Fibroblast of gingiva (primary cell): ENCODE measurements at places on chromosomes 1 and 21.
A peak's percentile ranks its signal among the peaks of the same experiment; 100 is the strongest.

GRCh38 chr1:246677842-246678241 is 46.4 kb upstream of the SCCPDH start:
- no peak for DNase-seq

- DNase-seq = no peak
Measured at GRCh38 chr1:223017291-223017690, 125.8 kb downstream of the TLR5 start.

GRCh38 chr1:64268653-64269557 is 65.5 kb downstream of the UBE2U start:
- DNase-seq = peak; percentile 80

GRCh38 chr1:151547119-151547899 is 7.2 kb downstream of the TUFT1 start:
- peak; percentile 85 for DNase-seq

- no peak for DNase-seq
Measured at GRCh38 chr21:17821121-17821520, 2.0 kb upstream of the C21orf91 start.

DNA sequence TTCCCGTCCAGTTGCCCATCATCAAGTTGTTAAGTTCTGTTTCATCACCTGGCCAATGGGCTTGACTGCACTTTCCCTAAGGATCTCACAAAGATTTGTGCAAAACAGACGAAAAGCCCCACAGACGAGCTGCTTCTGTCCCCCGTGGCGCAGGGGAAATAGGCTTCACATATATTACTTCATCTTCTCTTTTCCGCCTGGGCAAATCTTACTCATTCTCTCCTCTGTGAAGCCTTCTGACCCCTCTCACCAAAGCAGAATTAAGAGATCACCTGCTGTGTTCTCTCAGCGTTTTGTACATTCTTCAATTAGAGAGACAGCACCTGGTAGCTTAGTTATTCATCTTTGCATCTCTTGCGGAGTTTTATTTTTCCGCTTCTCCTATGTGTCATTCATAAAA is 129.8 kb downstream of the IGSF21 start:
- DNase-seq = no peak

DNA sequence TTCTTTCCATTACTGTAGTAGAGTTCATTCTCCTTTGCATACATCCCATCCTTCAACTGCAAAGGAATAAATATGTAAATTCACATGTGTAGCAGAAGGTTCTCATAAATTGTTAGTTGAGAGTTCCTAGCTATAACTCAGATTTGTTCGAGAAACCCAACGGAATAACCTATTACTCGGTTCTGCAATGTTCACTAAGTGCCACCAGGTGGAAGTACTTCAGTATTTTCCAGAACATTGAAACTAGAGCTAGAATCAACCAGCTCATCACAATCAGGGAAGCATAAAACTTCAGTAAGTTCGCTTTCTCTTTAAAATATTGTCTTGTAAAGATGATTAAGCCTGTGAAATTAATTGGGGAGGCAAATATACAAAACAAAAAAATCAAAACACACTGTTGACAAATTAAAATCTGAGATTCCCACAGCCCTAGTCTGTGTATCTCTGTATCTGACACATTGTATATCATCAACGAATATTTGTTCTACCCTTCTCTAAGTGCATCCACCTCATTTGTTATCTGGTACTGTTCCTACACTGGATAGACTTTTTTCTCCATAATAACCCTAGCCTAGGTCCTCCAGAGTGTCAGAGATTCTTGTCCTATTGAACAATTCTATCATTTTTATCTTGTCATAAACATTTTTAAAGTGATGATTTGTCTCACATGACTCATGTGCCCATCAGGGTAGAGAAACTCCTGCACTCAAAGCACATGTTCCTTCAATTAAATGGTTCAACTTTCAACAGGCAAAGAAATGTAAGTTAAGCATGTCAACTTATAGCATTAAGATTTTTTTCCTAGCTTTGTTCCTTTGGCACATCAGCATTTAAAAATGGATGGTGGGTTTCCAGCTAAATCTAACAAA is 31.9 kb downstream of the MROH9 start:
- DNase-seq = peak; percentile 56

GRCh38 chr1:155499953-155500639 is 62.5 kb downstream of the ASH1L start:
- DNase-seq = no peak

DNA sequence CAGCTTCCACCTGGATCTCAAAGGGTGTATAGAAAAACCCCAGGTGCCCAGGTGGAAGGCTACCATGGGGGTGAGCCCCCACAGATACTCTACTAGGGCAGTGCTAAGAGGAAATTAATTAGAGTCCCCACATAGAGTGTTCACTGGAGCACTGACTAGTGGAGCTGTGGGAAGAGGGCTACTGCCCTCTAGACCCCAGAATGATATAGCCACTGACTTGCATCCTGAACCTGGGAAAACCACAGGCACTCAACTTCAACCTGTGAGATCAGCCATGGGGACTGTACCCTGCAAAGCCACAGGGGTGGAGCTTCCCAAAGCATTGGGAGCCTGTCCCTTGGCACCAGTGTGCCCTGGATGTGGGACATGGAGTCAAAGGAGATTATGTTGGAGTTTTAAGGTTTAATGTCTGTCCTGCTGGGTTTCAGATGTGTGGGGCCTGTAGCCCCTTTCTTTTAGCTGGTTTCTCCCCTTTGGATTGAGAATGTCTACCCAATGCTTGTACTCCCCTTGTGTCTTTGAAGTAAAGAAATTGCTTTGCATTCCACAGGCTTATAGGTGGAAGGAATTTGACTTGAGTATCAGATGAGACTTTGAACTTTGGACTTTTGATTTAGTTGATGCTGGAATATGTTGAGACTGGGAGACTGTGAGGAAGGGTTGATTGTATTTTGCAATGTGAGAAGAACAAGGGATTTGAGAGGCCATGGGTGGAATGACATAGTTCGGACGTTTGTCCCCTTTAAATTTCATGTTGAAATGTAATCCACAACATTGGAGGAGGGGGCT is 31.8 kb upstream of the CDC14A start:
- DNase-seq = no peak

DNA sequence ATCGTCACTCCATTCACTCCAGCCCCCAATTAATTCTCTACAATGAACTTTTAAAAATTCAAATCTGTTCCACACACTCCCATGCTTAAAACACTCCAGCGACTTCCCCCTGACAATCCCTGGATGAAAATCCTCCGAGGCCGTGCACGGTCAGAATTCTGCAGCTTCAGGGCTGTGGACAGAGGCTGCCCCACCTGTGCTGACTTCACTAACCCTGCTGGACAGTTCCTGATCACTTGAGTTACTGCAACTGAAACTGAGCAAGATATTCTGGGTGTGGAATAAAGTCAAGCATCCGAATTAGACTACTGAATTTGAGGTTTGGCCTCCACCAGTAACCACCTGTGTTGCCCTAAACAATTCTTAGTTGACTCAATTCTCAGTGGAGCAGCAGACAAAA is 1.0 kb upstream of the JAK1 start:
- DNase-seq = no peak

DNA sequence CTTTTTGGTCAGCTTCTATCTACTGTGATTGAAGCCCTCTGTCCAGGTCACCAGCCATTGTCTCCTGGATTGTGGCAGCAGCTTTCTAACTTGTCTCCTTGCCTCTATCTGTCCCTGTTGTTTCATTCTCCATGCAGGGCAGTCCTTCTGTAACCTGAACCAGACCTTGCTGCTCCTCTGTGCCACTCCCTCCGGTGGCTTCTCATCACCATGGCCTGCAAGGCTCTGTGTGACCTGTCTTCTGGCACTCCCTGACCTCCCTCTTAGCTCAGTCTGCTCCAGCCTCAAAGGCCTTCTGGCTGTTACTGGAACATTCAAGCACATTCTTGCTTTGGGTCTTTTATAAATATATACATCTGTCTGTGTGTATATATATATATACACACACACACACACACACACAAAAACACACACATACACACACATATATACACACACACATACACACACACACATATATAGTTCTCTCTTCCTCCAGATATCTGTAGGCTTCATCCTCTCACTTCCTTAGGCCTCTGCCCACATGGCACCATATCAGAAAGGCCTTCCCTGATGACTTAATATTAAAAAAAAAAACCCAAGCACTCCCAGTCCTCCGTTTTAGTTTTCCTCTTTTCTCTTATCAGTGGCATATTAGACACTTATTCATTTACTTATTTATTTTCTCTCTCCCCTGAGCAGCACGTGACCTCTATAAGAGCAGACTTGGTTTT is 21.2 kb upstream of the JUN start:
- DNase-seq = no peak

DNA sequence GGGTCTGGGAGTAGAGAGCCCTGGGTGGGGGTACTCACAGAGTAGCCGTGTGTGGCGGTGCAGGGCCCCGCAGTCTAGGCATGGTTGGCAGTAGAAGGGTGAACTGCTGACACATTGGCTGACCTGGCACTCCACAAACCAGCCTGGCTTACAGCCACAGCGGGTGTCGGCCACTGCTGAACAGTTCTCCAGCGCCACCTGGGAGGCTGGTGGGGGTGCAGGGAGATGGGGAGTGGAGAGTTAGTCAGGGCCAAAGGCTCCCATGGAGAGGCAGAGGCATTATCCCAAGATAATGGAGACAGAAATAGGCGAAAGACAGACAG is 1.5 kb downstream of the TNFRSF25 start:
- DNase-seq = no peak

DNA sequence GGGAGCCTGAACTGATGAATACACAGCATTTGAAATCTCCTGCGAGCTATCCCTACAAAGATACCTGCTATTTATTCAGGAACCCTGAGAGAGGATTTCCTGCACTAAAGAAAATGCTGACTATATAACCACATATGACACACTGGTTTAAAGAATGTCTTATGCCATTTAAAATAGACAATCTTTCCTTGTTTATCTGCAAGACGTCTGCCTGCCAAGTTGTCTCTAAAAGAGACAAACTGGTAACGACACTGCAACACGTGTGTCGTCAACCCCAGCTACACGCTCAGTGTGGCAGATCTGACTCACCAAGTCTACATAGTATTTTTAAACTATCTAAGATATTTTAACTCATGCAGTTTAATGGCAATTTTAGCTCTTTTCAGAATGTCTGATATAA is 42.7 kb downstream of the APP start:
- DNase-seq = peak; percentile 40

GRCh38 chr1:201254625-201255478 is 28.5 kb upstream of the PKP1 start:
- DNase-seq = no peak

- no peak for DNase-seq
Measured at GRCh38 chr1:54989968-54990810, 8.5 kb upstream of the BSND start.

DNA sequence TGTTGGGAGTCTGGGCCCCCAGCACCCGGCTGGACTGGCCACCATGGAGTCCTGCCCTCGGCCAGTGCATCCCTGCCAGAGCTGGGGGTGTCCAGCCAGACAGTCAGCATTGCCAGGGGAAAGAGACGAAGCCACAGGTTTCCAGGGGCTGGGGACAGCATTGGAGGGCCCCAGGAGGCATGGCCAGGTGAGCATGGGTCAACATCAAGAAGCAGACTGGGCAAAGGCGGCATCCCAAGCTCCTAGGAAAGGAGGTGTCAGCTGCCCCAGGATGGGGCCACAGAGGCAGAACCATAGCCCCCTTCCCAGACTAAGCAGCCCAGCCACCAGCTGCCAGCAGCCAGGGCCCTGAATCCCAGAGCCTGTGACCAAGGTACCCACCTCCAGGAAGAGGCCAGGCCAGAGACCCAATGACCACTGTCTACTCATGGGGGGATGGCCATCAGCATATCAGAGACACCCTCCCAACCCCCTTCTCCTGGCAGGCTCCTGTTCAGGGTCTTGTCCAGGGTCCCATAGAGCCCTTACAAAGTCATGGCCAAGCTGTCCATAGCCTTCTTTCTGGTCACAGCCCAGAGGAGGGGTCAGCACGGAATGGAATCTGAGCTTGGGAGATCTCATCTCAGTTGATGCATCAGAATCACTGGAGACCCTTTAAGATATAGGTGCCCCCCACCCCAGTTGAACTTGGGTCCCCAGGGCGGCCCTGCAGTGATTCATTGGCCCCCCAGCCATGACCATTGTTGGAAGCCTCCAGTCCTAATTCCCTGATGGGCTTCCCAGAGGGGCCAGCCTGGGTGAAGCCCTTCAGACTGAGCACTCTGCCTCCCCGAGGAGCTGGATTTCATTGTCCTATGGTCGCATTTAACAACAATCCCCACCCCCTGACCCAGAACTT is 32.5 kb downstream of the WNT3A start:
- no peak for DNase-seq

GRCh38 chr1:19772053-19772452 is 27.7 kb downstream of the TMCO4 start:
- no peak for DNase-seq

DNA sequence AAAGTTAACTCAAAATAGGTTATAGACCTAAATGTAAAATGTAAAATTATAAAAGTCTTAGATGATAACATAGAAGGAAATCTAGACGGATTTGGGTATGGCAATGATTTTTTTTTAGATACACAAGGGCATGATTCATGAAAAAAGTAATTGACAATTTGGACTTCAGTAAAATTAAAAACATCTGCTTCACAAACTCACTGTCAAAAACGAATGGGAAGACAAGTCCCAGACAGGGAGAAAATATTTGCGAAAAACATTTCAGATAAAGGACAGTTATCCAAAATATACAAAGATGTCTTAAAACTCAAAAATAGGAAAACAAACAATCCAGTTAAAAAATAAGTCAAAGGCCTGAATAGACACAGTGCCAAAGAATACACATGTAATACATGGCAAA is 9.7 kb upstream of the PTGS2 start:
- DNase-seq = peak; percentile 23

DNA sequence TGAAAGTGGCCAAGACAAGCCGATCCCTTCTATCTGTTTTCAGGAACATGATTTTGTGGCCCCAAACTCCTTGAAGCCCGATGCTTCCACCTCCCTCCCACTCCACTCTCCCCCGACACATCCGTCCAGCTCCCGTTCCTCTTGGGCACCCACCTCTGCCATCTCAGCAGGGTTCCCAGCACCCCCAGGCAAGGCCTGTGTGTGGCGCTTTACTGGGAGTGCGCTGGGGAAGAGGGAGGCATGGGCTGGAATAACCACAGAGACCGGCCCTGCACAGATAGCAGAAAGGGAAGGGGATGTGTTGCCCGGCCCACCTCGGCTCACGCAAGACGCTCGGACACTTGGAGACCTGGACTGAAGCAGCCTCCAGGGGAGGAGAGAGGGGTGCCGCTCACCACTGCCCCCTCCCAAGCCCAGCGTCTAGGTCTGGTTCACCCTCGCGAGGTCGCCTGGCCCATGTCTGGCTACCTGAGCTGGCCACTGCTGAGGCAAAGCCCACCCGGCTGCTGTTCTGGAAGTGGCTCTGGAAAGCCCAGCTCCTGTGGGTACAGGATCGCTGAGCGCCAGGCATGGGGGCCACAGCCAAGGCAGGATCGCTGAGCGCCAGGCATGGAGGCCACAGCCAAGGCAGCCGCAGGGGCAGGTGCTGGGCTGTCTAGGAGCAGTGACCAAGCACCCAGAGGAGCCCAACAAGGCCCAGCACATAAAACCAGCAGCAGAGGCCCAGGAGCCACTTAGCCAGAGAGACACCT is 23.8 kb upstream of the COL18A1 start:
- DNase-seq = no peak

- DNase-seq = peak; percentile 82
Measured at GRCh38 chr1:243926803-243927245, 76.8 kb upstream of the AKT3 start.
